ENCODE measurements at places on chromosomes 11 and 22. TPM values are rescaled to one million over a fixed set of nuclear protein-coding genes. Genes with fewer than 3 reads are reported as not detected.
A peak's percentile ranks its signal among the peaks of the same experiment; 100 is the strongest.

DNA sequence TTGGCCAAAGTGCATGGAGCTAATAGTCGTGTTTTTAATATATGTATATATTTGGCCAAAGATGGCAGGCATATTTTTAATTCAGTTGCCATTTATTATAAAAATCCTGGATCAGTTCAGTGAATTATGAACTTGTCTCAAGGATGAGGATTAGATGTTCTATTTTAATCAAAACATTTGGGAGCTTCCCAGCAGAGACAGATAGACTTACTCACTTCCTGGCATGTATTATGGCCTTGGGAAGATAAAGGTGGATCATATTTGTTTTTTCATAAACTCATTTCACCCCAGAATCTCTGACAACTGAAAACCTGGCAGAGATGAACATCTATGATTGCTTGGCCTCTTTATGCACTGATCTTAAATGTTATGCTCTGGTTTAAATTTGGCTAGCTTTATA is 148.8 kb downstream of the NCAM1 start:
- no peak for DNase-seq

DNA sequence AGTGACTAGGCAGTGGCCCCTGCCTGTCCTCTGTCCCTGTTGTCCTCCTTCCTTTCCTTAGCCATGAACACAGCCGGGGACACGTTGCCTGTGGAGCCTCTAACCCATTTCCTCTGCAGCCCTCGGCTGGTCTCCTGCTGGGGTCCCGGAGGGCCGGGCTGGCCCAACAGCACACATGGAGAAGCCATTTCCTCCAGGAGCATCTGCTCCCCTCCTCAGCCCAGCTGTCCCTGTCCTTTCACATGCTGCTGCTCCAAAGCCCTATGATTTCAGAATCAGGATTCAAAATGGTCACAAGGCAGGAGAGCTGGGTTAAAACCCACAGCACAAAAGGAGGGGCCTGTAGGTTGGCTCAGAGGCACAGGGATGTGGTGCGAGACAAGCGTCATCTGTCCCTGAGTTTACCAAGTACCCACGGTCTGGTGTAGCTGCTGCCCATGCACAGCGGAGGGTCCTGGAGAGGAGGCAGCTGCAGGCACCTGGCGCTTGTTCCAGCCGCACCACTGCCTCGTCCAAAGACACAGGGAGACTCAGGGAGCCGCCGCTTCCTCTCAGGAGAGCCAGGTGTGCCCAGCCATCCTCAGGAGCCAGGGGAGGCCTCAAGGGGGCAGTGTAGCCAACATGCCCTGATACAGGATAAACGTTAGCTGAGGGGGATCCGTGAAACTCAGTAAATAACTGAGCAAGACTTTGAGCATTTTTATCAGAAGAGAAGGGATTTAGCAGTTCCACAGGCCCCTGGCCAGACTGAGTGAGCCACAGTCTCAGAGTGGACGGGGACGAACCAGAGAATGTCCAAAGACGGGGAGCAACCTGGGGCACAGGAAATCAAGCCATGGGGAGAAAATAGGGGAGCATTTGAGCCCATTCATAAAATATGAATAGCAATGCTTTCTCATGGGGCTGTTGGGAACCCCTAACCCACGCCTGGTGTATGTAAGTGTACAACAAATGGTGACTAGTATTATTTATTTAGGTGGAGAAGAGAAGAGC is 3.9 kb upstream of the VSIG10L2 start:
- no peak for DNase-seq

DNA sequence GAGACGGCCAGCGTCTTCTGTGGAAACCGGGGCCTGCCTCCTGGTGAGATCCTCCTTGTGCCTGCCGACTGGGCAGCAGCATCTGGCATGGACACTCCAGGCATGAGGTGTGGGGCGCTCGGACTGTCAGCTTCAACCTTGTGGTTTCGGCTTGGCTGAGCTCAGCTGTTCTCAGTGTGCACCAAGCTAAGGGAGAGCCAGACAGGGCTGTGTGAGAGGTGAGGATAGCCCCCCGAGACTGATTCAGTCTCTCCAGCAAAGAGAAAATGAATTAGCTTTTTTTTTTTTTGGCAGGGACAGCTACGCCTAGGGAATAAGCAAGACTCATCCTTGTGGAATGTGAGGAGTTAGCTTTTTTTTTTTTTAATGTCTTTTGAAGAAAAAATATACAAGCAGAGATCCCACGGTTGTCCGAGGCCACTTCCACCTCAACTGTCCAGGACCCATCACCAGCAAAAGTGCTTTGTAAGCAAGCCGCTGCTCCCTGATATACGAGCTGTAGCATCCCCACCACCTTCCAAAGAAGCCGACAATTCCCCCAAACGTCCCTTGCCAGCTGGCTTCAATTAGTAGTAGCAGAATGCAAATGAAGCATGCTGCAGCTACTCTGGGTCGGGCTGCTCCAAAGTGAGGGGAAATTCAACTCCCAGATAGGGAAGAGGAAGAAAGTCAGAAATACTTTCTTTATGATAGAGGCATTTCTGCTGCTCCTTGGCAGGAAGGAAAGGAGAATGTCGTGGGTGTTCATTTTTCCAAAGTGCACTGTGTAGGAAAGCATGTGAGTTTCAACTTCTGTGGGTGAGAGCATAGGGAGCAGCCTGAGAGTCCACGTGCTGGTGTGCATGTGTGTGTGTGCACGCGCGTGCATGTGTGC is 9.7 kb upstream of the THY1 start:
- no peak for DNase-seq

DNA sequence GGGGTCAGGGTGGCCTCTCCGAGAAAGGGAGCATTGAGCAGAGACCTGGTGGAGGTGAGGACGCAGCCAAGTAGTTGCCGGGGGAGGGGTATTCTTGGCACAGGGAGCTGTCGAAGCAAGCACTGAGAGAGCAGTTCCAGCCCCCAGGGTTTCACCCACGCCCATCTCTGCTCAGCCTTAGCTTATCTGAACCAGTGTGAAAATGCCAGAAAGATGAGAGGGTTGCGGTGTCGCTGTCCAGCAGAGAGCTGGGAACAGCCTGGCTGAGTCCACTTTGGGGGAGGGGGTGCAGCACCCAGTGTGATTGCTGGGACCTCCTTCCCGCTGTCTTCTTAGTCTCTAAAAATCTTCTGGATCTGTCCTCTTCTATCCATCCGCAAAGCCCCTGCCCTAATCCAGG is 123.3 kb upstream of the TBCEL start:
- no peak for DNase-seq

- no peak for DNase-seq
These were observed 99.3 kb downstream of the CWC15 start for GRCh38 chr11:94873916-94874540.

DNA sequence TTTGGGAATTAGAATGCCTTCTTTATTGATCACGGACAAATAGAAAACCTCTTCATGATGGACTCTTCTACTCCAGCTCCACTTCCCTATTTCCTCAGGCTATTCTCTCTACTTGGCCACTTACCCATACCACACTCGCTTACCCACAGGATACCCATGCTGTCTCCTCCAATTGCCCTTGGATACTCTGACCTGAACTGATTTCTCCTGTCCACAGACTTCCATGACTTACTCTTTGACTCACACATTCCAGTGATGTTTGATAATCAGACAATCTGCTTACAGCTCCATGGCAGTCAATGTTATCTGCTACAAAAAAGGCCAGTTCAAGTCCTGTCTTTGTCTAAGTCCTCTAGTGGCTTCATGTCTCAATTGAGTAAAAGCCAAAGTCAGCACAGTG is 292.0 kb upstream of the CTSC start:
- DNase-seq, result no peak

- no peak for DNase-seq
These were observed 25.5 kb downstream of the EMID1 start for GRCh38 chr22:29230972-29231875.

The CST6 gene
- polyA plus RNA-seq, result not detected

DNA sequence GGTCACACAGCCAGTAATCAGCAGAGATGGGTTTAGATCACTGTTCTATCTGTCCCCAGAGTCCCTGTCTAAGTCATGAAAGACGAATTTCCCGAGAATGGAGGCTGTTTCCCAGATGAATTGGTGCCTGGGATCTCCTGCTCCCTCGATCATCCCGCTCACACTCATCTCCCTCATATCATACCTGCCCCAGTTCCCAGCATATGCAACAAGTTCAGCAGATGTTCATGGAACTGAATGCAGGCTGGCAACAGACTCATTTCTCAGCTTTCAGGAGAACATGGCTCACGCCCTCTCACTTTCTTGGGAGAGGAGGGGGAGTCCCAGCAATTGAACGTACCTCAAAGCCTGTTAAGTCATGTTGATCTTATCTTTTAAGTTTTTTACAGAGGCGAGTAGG is 22.1 kb downstream of the CD6 start:
- no peak for DNase-seq

DNA sequence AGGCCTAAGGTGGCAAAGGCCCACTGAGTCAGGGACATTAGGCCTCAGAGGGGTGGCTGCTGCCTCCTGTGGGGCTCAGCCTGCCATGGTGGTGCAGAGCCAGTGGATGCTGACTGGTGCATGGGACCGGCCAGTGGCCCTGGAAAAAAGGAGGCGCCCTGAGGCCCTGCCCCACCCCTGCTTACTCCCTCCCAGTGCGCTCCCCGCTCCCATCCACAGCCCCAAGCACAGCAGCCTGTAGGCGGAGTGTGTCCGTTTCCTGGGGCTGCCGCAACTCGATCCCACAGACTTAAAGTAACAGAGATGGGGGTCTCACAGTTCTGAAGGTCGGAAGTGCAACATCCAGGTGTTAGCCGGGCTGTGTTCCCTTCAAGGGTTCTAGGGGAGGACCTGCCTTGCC is 38.4 kb upstream of the FADD start:
- no peak for DNase-seq

DNA sequence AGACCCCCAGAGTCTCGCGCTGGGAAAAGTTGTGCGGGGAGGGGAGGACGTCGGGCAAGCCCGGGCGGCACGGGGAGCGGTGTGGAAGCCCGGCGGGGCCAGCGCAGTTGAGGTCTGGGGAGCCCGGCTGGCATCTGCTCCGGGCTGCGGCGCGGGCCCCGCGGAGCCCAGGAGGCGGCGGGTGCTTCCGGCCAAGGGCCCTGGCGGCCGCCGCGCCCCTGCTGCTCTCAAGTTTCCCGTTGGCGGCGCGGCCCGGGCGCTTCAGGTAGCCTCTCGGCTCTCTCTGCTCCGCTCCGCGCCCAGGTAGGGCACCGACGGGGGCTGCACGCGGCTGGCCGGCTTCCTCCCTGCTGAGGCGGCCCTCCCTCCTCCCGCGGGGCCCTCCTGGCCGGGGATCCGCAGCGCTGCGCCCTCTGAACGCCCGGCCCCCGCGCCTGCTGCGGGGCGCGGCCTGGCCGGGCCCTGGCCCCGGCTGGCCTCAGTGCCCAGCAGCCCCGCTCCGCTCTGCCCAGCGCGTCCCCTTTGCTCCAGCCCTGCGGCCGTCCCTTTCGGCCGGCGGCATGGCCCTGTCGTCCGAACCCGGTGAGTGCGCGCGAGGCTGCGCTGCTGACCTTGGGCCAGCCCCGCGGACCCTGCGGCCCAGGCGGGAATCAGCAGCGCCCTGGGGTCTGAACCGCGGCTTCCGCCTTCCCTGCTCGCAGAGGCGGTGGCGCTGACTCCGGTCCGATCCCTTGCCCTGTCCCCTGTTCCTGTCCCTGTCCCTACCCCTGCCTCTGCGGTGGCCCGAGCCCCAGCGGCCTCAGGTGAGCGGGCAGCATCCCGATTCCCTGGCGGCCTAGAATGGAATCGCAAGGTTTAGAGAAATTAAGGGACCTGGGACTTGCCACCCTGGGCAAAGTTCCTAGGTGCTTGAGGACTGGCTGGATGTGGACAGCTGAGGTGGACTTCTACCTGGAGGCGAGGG is 4.3 kb upstream of the AMPD3 start:
- DNase-seq, result peak; percentile 62

DNA sequence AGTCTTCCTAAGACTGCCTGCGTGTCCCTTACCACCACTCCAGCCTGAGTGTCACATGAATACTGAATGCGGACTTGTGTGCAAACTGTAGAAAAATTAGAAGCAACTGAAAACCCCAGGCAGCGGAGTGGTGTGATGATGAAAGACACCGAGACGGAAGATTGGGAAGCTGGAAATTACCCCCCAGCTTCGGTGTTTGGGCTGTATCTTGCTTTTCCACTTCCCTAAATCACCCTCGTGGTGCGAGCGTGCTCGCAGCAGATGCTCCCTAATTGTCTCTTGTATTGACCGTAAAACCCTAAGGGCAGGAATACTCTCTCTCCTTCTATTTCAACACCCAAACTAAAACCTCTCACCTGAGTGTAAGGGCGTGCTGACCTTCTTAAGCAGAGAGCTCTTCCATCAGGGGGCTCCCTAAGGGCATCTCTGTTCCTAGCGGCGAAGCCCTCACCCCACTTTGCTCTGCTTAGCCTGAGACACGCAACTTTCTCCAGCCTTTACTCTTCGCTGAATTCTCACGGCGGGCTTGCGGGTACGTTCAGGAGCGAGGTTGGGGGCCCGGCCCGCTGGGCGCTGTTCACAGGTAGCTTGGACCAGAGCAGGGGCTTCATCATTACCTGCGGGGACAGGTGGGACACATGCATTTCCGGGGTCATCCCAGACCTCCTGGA is 62.4 kb downstream of the CRYBB2 start:
- DNase-seq, result no peak

Measured in naive B cell (primary cell).